HCT116 (cell line): ENCODE measurements at places on chromosomes 13 and 19.

DNA sequence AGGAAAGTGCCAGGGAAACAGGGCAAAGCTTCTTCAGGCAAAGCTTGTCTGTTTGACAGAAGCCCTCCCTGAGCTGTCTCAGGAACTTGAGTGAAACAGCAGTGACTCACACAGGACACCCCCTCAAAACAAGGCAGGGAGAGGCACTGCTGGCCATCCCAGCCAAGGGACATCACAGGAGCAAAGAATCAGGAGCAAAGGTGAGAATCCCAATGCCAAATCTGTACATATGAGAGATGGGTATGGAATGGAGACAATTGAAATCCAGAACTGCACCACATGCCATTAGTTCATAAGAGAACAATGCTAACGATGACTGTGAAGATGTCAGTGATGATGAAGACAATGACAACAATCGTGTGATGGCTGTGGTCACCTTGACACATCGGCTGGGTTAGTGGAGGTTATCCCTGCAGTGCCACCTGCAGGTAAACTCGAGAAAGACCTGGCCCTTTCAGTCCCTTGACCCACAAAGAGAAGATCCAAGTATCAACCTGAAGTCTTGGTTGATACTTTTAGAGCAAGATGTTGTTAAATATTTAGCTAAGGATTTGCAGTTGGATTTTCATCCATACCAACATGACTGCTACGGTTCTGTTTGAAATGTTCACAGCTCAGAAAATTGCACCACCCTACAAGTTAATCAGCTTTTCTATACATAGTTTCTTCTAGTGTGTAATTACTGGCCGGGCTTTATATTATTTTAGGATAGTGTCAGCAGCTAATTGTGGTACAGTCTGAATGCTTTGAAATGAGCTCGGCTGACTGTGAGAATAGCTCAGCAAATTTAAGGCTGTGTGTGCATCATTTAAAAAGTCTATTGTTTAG is 42.0 kb upstream of the IPO5 start:
- DNase-seq: peak; percentile 21

DNA sequence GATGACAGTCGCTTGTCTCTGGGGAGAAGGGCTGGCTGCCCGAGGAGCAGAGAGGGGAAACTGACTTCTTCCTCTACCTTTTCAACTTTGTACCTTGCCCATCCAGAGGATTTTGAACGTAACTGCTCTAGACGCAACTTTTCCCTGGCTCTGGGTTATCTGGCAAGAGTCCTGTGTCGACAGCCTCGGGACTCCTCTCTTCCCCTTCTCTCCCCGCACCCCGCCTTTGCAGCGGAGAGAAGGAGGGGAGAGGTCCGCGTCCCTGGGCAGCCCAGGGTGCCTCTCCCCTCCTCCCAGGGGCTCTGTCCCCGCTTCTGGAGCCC is 574 bp downstream of the SH3GL1 start:
- no peak for DNase-seq

DNA sequence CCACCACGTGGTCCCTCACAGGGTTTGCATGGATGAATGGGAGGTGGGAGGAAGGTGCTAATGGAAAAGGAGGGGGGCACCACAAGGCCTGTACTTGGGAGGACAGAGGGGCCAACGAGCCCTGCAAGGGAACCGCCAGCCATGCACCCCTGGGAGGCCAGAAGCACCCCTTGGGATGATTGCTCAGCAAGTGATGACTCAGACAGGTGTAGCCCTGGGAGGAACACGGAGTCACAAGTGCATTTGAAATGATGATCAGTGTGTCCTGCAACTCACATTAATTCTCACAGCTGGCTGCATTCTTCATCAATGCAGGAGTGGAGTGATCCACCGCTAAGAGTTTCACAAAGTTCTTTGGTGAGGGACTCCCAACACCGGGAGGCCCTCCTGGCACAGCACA is 82.8 kb upstream of the ZNF254 start:
- no peak for DNase-seq

GRCh38 chr13:46604226-46604990 is 51.4 kb downstream of the LRCH1 start:
- DNase-seq: no peak

DNA sequence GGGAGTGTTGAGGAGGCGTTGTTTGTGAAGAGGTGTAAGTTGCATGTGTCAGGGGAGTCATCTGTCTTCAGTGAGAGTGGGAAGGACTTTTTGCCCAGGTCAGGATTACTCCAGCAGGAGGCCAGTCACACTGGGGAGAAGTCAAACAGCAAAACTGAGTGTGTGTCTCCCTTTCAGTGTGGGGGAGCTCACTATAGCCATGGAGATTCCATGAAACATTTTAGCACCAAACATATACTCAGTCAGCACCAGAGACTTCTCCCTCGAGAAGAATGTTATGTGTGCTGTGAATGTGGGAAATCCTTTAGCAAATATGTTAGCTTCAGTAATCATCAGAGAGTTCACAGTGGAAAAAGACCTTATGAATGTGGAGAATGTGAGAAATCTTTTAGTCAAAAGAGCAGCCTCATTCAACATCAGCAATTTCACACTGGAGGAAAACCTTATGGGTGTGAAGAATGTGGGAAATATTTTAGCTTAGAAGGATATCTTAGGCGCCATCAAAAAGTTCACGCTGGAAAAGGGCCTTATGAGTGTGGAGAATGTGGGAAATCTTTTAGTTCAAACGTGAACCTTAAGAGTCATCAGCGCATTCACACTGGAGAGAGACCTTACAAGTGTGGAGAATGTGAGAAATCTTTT is 8.4 kb upstream of the ZNF587 start:
- no peak for DNase-seq

GRCh38 chr19:15629003-15629880 is 11.5 kb upstream of the CYP4F3 start:
- peak; percentile 51 for DNase-seq

DNA sequence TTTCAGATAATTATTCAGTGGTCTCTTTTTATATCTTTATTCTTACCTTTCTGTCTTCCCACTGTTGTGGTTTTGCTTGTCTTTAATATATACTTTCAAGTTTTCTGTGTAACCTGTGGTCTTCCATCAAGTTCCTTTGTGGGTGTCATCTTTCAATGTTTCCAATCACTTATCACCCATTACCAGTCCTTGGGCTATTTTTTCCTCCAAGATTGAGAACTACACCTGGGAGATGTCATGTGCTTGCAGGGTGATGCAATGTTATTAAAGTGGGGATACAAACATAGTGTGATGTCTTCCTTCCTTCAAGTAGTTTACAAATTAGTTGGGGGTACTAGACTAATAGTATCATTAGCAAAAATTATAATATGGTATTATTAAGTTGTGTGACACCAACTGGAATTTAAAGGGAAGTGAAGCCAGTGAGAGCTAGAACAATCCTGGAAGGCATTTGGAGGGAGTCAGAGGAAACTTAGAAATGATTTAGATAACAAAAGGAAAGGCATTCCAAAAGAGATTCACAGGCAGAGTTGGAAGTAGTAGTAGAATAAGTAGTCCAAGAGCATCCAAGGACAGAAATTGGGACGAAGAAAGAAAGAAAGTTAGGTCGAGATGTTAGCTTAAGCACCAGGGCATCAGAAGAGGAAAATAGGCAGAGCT is 3.4 kb downstream of the FNDC3A start:
- no peak for DNase-seq

DNA sequence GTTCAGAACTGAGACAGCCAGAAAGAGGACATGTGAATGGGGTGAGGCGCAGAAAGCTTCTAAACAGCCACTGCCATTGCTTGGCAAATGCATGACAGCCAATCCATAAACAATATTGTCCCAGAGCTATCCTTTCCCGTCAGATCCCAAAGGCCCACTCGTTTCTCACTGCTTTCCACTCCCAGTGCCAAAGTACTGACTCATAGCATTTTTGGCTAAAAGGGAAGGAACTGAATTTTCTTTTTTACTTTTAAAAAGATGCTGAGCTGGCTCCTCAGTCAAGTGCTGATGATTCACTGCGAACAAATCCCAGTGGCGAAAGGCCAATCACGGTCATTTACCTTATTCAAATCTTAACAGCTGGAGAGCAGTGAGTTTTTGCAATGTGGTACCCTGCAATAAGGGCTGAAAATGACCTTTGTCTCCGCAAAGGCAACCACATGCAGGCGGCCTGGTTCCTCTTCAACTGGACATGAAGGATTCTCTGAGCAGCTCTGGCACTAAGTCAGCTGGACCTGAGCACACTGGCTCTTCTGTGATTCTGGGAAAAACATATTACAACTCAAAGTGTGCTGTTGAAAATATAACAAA is 151.7 kb downstream of the DCLK1 start:
- no peak for DNase-seq

DNA sequence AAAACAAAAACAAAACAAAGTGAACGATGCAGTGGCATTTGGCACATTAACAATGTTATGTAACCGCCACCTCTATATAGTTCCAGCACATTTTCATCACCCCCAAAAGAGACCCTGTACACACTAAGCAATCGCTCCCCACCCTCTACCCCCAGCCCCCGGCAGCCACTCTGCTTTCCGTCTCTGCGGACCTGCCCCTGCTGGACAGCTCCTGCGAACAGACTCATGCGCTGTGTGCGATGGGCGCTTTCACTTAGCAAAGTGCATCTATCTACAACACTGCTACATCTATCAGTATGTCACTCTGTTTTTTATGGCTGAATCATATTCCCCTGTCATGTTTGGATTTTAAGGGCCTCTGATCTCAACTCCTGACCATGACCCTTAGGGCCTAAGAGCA is 25.1 kb upstream of the TMEM160 start:
- DNase-seq: no peak

DNA sequence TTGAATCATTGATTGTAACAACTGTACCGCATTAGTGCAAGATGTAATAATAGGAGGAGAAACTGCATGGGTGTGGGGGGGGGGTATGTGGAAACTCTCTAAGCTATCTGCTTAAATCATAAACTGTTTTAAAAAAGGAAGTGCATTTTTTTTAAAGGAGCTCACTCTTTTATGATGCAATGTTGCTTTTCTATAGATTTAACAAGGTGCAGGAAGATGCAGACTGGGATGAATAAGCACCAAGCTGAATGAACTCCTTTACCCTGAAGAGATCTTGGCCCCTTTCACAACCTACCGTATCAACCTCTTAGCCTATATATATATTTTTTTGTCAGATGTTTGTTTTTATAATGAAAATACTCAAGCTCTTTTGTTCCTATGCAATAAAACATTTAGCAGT is 95.9 kb downstream of the AKAP11 start:
- DNase-seq: no peak

GRCh38 chr13:112078879-112079531 is 12.1 kb downstream of the SOX1 start:
- DNase-seq: no peak

GRCh38 chr13:110319774-110320509 is 12.9 kb downstream of the COL4A2 start:
- peak; percentile 70 for DNase-seq

GRCh38 chr13:59842507-59842906 is 321.2 kb downstream of the DIAPH3 start:
- DNase-seq: no peak

- DNase-seq: no peak
Observed at GRCh38 chr19:2271234-2272103, 10.5 kb downstream of the PEAK3 start.

GRCh38 chr13:97018029-97018819 is 23.9 kb upstream of the OXGR1 start:
- DNase-seq: peak; percentile 52

- DNase-seq: no peak
Observed at GRCh38 chr13:73060251-73061160, 1.7 kb downstream of the KLF5 start.

- no peak for DNase-seq
Observed at GRCh38 chr13:50612717-50613116, 230.8 kb downstream of the DLEU7 start.

DNA sequence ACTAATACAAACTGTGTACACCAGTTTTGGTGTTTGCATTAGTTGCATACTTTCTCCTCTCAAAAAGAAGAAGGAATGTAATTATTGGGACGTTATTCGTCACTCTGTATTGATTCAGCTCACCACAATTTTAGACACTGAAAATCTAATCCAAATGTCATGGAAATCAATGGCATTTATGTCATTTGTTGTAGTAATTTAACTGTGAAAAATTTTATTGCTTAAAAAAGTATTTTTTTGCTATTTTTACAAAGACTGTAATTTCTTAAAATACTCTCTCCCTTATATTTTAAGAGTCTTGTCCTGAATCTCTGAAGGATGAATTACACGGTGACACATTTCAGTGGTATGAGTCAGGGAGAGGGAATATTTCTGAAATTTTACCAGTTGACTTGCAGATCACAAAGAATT is 2117.6 kb downstream of the PCDH9 start:
- DNase-seq: no peak

- DNase-seq: no peak
Observed at GRCh38 chr13:102401766-102402165, at the start of gene FGF14. FGF14 (minus strand) TSS chr13:102402048.

DNA sequence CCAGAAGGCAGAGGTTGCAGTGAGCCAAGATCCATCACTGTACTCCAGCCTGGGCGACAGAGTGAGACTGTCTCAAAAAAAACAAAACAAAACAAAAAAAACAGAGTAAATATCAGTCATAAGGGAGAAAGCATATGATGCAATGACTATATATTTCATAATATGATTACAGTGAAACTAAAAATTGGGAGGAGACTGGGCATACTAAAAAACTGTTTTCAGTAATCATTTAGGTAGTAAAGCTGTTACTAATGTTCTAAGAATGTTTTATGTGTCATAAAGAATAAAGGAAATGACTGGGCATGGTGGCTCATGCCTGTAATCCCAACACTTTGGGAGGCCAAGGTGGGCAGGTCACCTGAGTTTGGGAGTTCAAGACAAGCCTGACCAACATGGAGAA is 15.9 kb downstream of the ZNF573 start:
- no peak for DNase-seq

DNA sequence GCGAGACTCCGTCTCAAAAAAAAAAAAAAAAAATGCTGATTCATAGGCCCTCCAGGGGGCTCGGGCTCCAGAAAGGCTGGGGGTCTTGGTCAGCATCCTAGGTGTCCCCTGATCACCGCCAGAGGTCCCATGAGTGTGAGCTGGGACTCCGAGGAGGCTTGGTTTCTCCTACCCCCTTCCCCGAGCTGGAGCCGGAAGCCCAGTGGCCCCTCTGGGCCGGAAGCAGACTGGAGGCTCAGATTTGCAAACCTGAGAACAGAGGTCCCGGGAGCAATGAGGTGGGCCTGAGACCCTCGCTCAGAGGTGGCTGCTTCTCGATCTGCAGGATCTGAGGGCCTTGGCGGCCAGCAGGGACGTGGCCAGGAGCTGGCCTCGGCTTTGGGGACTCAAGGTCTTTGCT is 41.5 kb downstream of the EFNA2 start:
- no peak for DNase-seq

DNA sequence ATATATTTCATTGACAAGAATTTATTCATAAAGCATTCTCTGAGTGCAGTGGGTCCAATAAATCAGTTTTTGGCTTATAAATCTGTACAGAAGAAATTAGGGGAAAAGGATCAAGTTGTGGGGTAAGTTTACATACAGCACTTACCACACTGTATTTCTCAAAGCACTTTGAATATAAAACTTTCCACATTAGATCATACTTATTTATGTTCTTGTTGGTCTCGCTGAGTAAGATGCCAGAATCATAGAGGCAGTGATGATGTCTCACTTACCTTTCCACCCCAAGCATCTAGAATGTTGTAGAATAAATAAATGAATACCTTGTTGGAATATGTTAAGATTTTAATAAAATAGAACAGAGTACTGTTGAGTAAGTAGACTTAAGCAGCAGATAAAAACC is 279.1 kb downstream of the PCDH20 start:
- DNase-seq: no peak
